ENCODE measurements at places on chromosomes 3 and 15.

- DNase-seq: no peak
Measured at GRCh38 chr3:64224826-64225610, at the start of gene PRICKLE2. Gene PRICKLE2 (minus strand): TSS chr3:64225466. CDS start chr3:64198927, 26,539 bp downstream.

DNA sequence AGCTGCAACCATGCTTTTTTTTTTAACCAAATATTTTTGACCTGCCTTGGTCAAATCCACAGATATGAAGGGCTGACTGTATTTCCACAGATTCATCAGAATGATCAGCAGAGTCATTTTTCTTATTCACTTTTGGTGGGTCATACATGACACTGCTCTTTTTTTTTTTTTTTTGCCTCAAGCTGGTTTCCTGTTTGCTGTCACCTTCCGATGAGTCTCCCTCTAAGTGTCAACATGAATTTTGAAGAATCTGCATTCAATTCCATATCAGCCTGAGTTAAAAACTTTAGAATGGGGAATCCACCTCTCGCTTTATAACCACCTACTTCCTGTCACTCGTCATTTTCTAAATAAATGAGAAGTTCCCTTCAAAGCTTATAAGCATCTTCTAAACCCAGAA, 2.2 kb upstream of the SLC12A8 start:
- no peak for DNase-seq

DNA sequence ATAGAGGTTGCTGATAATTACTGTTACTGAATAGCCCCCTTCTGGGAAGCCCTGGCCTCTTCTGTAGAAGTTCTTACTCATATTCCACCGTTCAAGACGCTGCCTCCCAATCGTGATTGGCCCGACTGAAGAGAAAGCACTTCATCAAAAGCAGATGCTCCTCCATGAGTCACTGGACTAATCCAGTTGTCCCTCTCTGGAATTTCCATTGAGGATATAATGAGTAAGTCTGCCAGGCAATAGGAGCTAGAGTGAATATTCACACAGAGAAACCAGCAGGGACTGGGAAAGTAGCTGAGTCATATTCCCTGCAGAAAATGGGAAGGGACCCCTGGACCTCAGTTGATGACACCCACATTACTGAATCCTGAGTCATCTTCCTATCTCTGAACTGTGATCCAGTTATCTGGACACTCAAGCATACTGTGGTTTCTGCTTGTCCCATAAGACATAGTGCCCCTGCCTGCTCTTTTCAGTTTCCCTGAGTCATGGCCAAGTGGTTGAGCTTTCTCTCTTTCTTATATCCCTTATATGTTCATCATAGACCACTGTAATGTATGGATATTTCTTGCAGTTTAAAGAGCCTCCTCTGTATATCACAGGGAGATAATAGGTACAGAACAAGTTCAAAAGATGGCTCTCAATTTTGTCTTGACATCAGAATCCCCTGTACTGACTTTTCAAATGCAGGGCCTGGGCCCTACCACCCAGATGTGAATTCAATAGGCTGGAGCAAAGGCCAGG, 151.2 kb upstream of the CDIN1 start:
- no peak for DNase-seq

DNA sequence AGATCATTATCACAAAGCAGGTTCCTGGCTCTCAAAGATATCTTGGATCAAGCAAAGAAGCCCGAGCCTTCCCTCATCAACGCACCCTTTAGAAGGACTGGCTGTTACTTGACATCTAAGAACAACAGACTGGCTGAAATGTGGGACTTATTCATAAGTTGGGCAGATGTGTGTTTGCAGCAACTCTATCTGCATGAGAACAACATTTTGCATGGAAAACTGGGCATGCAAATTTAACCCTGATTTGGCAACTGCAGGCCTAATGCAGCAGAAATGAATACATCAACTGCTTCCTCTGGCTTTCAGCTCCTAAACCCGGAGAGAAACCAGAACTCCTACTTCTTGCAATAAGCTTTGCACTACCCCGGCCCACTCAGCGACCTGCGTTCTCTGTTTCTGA, 35.0 kb upstream of the FOXP1 start:
- no peak for DNase-seq

DNA sequence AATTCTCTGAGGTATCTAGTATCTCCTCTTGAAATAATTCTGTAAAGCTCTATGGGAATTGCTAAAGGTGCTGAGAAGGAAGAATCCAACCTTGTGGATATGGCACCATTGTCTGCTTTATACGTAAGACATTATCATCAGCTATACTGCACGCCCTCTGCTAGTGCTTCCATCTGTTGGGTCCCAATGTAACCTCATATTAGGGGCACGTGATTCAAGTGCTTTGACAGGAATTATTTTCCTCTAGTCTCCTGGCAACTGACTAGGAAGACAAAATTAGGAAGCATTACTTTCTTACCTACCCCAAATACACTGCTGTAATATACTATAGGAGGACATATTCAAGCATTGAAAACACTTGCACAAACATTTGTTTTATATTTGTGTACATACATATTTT, 24.0 kb downstream of the COPS2 start:
- no peak for DNase-seq

DNA sequence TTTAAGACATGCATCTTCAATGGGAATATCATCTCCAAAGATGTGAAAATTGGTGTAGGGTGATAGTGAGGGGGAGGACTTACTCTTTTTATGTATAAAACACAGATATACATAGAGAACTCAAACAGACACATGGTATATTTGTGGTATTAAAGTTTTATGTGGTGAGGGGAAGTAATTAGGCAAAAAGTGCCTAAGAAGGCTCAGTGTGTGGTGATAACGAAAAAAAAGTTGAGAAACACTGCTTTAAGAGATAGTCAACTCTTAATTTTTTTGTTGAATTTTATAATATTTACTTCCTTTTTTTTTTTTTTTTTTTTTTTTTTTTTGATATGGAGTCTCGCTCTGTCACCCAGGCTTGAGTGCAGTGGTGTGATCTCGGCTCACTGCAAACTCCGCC, 174.2 kb upstream of the FRMD4B start:
- DNase-seq: no peak

- no peak for DNase-seq
Measured at GRCh38 chr15:95075792-95076677, 844.7 kb downstream of the MCTP2 start.

DNA sequence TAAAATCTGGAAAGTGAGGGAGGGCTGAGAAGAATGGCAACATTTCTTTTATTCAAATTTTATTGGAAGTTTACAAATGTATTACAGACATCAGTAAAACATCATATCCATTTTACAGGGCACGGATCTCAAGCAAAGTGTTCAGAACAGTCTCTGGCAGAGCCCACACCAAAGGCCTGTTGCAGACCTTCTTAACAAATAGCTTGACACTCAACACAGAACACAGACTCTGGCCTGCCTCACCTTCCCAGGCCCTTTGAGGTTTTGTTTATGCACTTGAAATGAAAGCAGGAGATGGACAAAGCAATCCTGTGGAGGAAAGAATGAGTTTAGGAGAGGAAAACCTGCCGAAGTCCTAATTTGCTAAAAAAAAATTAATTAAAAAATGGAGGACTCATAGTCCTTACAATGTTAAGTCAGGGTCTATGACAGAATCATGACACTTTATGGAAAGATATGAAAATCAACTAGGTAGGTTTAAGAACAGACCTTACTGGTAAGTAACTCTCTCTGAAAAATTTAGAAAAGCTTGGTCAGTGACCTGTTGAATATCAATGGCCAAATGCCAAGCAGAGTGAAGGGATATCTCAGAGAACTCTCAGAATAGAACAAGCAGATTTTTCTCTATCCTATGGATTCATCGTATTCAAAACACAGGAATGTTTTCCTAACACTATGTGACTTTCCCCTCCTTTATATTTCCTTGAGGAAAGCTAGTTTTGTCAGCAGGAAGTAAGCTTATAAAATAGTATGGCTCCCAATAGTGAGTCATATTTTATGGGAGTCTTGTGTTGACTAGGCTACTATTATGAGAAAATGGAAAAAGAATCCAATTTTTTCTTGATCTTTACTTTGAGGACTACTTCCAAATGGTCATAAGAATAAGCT, 70.8 kb upstream of the PSMD6 start:
- DNase-seq: no peak

- no peak for DNase-seq
Measured at GRCh38 chr3:15654127-15654526, 52.6 kb downstream of the BTD start.

GRCh38 chr3:150114873-150115540, 144.3 kb upstream of the PFN2 start:
- no peak for DNase-seq

GRCh38 chr3:43870120-43870519, 179.4 kb downstream of the ABHD5 start:
- DNase-seq: no peak

GRCh38 chr3:136818191-136818768, 646 bp upstream of the SLC35G2 start:
- peak; percentile 13 for DNase-seq

- no peak for DNase-seq
Measured at GRCh38 chr3:160927620-160928019, 171.6 kb downstream of the PPM1L start.

GRCh38 chr3:169901453-169901852, 9.9 kb upstream of the SAMD7 start:
- DNase-seq: no peak

DNA sequence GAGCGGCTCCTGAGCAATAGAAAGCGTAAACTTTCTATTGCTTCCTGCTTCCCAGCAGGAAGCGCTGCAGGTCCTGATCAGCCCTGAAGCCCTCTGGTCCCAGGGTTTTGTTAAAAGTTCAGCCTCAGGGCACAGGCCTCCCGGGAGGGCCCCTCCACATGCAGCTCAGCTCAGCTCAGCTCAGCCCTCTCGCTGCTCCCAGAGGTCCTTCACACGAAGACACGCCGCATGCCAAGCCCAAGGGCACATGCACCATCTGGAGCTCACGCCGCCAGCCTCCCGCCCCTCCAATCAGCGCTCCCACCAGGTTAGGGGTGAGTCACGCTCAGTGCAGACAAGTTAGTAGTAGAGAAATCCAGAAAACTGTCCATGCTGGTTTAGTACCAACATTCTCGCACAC, 12.7 kb downstream of the TKT start:
- DNase-seq: no peak

DNA sequence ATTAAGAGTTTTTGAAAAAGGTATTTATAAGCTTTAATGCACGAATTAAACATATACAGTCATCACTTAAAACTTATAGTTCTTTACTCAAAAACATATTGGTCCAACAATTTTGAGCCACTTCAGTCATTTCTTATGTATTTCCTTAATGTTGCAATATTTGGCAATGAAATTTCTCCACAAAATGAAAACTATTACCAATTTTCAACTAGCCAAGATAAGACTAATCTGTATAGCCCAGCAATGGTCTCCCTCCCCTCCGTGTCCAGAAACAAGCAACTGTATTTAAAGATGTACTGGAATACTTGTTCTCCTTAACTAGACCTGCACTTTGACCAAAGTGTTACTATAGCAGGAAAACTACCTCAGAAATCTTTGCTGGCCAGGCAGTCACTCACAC, 9.2 kb downstream of the ARF4 start:
- DNase-seq: no peak
